CD8-positive, alpha-beta memory T cell (primary cell): ENCODE measurements at places on chromosomes 5 and 9. TPM values are rescaled to one million over a fixed set of nuclear protein-coding genes. Genes with fewer than 3 reads are reported as not detected.

DNA sequence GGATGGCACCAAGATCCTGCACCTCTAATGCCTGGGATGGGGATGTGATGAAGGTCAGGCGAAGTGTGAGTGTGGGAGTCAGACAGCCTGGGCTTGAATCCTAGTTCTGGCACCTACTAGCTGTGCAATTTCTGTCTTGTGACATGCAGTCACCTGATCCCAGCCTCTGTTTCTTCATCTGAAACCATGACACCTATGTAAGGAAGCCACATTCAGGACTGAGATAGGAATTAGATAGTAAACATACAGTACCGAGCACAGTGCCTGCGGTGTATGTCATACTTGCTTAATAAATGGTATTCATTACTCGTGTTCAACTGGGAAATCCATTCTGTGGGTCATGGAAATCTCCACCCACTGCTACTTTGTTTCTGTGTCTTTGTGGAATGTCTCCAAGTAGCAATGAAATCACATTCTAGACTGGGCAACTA lies 140.6 kb upstream of the STC2 start:
- DNase-seq = no peak

SLCO6A1 gene
- not detected for total RNA-seq

FBP1 gene
- 0.53 TPM for total RNA-seq

DNA sequence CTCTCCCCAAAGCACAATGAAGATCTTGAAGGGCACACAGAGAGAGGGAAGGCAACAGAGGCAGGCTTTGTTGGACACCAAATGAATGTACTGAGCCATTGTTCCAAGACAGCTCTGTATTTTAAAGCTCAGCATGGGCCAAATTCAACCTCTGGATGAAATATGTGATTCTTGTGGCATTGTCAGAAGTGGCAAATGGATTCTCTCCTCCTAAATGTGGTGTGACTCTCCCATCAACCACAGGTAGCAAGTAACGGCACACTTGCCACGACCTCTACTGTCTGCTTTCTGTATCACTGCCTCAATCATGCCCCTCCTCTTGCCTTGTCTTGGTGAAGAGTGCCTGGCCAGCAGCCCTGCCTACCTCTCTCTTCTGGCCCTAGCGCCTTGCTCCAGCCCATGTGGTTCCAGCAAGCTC lies 6.1 kb upstream of the MOB3B start:
- no peak for DNase-seq

DNA sequence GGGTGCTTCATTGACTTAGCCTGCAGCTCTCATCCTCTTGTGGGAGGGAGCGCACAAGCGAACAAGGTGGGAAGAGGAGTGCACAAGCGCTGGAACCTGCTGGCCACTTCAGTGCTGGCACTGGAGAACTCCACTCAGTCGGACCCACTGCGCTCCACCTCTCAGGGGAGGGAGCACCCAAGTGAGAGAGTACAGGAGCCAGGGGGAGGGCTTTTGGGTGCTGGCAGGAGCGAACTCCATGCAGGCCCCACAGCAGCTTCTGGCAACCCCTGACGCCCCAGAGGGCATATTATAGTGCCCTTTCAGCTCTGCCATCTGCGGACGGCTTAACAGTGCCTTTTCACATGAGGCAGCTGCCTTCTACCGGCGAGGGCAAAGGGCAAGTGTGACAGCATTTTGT lies 774.2 kb upstream of the COX7C start:
- DNase-seq = no peak

LRRC19 gene
- not detected for total RNA-seq

DNA sequence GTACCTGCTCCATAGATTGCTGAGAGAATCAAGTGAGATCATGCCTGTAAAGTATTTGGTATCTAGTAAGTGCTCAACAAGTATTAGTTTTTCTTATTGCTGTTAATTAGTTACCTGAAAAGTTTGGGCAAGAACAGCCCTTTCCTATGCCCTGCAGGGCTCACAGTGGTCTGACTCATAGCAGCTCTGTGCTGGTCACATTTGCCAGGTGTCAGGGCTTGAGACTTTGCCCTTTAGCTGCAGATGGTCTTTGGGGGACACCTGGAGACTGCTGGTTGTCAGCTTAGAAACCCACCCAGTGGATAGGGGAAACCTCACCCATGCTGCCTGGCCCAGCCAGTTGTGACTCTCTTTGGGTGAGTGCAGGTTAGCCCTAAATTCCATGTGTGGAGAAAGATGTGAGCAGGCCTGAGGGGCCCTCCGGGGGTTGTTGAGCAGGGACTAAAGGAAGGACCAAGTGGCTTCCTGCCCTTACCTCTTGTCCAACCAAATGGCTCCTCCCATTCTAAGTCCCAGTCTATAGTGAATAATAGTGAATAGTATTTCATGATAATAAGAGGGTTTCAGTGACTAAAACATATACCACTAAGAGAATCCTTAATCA lies 9.0 kb downstream of the COL27A1 start:
- DNase-seq = no peak

- DNase-seq = no peak
Observed at GRCh38 chr9:78940121-78940855, 631.5 kb upstream of the TLE4 start.

CTNND2 gene
- not detected for total RNA-seq

GRCh38 chr9:36637491-36638270 lies 65.0 kb downstream of the MELK start:
- DNase-seq = no peak

TIGD6 gene
- 3.0 TPM for total RNA-seq

ORM2 gene
- not detected for total RNA-seq

C5orf58 gene
- not detected for total RNA-seq
